Nucleus accumbens (tissue), 56 donors: ENCODE measurements at places on chromosomes 4 and X.

DNA sequence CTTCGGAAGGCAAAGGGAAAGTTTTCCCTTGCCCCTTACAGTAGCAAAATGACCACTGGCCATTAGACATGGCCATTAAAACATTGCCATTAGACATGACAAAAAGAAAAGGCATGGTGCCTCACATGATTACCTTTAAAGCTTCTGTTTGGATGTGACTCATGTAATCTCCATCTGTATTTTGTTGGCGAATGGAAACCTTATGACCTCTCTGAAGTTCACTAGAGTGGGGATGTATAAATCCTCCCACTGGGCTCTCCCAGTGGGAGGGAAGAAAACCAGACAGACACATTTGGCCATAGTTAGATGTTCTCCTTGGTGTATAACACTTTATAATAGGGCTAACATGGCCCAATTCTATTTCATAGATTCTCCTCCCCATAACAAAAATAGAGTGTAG is 152.6 kb downstream of the MAGEB17 start:
- no peak for DNase-seq

DNA sequence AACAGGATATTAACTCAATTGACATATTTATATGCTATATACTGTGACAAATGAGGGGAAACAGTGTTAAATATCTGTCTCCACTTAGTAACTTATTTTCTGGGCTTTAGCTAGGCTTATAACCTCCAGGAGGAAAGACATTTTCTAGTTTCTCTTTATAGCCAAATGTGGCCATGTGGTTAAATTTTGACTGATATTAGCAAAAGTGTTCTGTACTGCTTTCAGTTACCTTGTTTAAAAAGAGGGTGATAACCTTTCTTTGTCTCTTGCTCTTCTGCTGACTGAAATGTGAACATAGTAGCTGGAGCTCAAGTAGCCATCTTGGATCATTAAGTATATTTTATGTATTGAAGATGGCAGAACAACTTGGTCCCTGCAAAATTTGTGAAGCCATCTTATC is 253.7 kb downstream of the PDHA2 start:
- no peak for DNase-seq

DNA sequence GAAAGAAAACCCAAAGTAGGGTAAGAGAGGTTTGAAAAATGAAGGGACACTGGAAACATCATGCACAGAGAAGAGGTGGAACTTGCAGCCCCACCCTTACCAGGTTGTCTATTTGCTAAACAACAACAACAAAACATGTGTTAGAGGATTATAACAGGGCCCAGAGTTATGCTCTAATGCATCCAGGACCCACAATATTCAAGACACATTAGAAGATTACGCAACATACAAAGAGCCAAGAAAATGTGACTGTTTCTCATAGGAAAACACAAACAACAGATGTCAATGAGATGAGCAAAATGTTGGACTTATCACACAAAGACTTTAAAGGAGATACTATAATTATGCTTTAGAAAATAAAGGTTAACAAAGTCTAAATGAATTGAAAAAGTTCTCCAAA is 128.5 kb downstream of the LRBA start:
- no peak for DNase-seq

DNA sequence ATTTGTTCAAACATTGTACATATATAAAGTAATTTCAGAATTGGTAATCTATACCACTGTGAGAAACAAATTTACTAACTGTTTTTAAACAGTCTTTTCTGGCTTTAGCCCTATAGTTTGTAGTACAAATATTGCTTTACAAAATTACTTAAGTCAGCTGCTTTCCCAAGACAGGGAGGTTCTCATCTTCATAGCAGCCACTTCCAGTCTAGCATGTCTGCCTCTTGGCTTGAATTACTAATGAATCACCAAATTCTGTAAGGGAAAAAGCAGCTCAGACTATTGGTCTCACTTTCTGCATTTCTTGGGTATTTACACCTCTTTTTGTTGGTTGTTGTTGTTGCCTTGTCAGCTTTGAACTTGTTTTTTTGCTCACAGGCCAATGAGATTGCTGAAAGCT is 187.2 kb downstream of the NPFFR2 start:
- no peak for DNase-seq

GRCh38 chr4:10157478-10158332 is 41.1 kb upstream of the WDR1 start:
- peak; percentile 4 for DNase-seq

- no peak for DNase-seq
Measured at GRCh38 chr4:180909279-180909678, 1333.9 kb upstream of the TENM3 start.

DNA sequence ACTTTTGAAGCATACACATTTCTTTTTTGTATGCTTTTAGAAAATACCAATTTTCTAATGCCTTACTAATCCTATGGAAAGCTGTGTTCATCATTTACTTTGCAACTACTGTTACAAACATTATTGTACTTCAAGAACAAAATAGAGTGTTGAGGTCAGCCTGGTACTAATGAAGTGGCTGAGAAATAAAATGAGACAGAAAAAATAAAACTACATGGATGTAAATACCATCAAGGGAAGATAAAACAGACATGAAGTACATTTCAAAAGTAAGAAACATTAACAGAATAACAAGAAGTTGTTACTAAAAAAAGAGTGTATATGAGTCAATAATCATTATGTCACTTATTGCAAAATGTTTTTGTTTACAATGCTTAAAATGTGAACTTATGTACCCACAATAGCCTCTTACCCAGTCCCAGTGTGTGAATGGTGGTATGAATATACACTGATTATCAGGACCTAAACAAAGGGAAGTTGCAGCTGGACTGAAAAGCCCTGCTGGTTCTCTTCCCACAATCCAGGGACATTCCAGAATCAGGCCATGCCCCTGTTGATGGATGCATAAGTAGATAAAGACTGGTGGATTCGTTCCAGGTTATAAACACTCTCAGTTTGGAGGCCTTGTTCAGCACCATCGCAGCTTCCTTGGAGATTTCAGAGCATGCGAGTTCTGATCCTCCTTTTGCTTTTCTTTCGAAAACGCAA is 2.4 kb upstream of the CSN3 start:
- DNase-seq, result no peak

DNA sequence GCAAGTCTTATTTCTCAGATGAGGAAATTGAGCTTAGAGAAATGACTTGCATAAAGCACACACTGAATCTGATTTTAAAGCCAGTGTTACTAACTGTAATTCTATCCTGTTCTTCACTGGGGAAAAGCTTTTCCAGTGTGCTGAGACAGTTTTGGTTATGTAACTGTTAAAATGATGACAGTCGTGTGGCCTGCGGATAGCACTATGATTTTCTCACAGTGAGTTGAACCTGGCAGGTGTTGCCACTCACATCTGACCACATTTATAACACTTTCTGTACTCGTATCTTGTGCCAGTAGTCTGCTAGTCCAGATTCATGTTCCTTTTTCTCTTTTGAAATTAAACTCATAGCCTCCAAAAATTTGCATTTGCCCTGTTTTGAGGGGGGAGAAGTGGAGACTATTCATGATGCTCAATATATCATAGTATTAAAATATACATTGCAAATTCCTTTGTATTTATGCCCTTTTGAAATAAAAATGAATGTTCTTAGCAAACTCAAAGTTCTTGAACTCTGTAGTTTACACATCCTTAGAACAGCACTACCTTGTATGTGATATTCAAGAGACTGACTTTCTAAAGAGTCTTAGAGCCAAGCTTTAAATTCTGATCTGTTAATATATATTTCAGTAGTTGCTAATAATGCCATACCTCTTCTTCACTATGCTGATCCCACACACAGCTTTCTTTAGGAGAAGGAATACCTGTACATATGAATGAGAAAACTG is 132.3 kb downstream of the PDLIM5 start:
- no peak for DNase-seq

DNA sequence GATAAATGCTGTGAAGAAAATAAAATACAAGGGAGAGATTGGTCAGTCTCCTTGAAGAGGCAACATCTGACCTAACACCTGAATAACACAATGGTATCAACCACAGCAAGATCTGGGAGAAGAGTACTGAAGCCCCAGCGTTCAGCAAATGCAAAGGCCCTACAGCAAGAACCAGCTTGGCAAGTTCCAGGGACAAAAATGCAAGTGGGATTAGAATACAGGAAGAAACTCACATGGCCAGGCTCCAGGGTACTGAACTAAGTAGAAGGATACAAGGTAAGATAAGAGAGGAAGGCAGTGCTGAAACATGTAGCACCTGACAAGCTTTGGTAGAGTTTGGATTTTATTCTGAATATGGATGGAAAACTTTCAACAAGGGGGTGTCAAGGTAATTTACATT is 3.6 kb downstream of the SMIM14 start:
- no peak for DNase-seq

DNA sequence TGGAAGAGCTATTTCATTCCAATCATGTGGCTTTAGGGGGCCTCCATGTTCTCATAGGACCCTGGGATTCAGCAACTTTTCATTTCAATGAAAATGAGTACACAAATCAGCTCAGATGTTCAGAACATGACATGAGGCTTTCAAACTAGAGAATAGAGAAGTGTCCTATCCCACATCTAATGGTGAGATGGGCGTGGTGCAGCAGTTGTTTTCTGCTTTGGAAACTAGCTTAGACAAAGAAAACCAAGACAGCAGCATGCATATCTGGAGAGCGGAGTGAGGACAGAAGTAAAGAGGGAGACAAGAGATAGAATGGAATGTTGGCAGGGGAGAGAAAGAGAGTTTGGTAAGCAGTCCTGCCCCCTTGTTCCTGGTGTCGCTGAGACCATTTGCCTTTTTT is 1009.1 kb upstream of the IGFBP7 start:
- DNase-seq, result no peak

- no peak for DNase-seq
Measured at GRCh38 chr4:54961357-54961975, 163.9 kb downstream of the KDR start.

GRCh38 chr4:68348577-68348976 is 1.3 kb downstream of the YTHDC1 start:
- DNase-seq, result no peak

DNA sequence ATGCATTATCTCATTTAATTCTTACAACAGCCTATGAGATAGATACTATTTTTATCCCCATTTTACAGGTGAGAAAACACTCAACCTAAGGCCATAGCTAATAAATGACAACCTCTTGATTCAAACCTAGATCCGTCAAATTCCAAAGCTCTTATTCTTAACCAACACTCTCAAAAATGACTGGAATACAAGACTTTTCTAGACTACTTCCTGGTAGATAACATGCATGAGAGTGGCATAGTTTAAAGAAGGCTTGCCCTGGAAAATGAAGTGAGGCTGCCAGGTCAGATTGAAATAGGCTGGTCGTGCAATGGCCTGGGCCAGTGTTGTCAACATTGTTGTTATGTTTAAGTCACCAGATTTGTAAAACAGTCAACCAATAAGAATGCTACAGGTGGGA is 86.6 kb downstream of the DNAAF6 start:
- no peak for DNase-seq

DNA sequence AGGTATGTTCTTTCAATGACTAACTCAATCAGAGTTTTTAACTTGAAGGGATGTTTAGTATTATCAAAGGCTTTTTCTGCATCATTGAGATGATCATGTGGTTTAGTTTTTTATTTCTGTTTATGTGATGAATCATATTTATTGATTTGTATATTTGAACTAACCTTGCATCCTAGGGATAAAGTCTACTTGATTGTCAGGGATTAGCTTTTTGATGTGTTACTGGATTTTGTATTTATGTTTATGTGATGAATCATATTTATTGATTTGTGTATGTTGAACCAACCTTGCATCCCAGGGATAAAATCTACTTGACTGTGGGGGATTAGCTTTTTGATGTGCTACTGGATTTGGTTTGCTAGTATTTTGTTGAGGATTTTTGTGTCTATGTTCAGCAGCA is 615.4 kb upstream of the GRID2 start:
- DNase-seq, result no peak

DNA sequence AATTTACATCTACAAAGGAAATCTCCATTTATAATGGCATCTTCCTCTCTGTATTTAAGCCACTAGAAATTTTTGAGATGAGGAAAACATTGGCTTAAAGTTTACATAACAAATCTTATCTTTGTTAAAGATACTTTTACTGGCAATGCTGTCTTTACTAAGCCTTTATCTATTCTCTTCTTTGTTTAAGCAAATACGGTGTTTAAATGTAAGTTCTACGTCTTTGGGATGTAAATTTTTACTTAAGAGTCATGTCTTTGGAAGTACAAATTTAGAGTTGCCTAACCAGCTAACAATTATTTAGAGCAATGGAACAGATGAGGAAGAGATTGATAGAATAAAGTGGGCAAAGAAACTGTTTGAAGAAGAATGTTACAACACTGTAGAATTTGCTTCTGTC is 1024.0 kb upstream of the PCDH10 start:
- DNase-seq, result no peak

- no peak for DNase-seq
Measured at GRCh38 chr4:96874657-96875056, 1034.8 kb downstream of the PDHA2 start.

GRCh38 chr4:124641715-124642381 is 70.7 kb downstream of the ANKRD50 start:
- no peak for DNase-seq

DNA sequence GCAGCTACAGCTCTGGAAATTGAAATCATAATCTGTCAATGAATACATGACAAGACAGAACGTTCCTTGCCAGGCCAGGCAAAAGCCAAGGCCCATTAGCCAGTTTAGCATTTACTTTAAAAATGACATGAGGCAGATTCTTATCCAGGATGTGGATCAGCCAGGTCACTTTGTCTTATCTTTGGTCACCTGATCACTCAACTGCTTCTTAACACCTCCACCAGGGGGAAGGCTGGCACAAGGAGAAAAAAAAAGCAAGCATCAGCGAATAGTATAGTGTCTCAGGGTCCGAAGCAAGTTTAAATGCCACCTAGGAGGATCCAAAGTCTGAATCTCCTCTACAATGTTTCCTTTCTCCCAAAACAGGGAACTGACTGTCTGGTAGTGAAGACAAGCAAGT is 18.8 kb downstream of the ATP1B4 start:
- no peak for DNase-seq

DNA sequence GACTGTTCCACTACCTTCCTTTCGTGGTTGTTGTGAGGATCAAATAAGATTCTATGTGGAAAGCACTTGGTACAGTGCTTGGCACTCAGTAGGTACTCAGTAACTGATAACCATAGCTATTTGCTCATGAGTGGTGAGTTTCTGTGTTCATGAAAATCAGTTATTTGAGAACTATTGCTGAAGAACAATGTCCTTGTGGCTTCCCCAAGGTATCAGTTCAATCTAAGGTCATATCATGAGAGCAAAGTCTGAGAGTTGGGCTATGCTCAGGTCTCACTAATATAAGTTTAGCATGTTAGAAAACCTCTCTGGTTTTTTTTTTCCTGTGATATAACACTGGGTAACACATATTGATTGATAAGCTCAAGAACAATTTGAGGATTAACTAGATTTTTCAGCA is 147.8 kb downstream of the GRIA3 start:
- DNase-seq, result no peak

- no peak for DNase-seq
Measured at GRCh38 chrX:119475389-119476101, 7.3 kb downstream of the SLC25A5 start.

GRCh38 chr4:79904331-79904730 is 168.7 kb downstream of the ANTXR2 start:
- DNase-seq, result no peak

- DNase-seq, result no peak
Measured at GRCh38 chrX:82648062-82648461, 860.0 kb upstream of the POU3F4 start.
